ENCODE measurements at places on chromosomes 2 and 18.

DNA sequence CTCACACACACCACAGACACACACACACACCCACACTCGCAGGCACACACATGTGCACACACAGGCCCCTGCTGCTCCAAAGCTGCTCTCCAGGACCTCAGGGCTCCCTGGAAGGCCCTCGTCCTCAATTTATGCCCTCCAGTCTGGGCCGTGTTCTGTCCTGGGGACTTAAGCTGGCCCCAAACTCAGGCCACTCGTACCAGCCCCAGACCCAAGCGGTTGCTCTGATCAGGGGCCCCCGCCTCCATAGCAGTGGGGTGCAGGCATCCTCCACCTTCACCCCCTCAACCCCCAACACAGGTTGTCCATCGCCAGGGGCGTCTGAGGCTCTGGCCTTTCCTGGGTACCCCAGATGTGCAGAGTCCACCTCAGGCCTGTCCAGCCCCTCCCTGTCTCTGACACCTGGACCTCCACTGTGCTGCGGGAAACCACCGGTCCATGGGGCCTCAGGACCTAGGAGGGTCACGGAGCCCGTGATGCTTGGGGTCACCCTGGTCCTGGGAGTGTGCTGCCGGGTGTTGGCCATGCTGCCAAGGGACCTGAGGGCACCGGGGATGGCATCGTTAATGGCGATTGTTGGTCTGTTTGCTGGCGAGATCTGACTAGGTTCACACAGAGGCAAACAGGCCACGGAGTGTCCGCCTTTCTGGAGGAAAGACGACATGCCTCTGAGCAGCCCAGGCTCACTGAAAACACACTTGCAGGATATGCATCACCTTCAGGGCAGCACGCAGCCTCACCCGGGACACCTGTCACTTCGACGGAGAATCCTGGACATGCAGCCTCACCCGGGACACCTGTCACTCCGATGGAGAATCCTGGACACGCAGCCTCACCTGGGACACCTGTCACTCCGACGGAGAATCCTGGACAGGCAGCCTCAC is 155.6 kb downstream of the NDUFA10 start:
- no peak for DNase-seq

DNA sequence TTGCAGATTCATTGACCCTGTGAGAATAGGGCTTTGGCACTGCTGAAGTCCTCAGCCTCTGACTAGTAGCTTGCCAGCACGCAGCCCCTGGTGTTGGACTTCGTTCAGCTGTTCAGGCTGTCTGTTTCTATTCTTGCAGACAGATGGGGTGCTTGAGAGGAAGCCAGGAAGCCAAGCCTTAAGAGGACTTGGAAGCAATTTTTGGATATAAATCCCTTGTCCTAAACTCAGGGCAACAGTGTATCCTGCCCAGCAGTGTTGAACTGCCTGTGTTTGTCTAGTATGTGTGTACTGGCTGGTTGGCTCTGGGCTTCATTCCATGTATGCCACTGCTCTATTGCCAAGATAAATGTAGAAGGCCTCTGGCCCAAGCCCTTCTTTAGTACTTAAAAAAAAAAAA is 108.6 kb downstream of the COMMD1 start:
- peak; percentile 1 for DNase-seq

GRCh38 chr18:79402977-79403722 is 7.4 kb downstream of the NFATC1 start:
- peak; percentile 40 for DNase-seq

- no peak for DNase-seq
Observed at GRCh38 chr18:2442006-2442405, 129.3 kb downstream of the METTL4 start.

DNA sequence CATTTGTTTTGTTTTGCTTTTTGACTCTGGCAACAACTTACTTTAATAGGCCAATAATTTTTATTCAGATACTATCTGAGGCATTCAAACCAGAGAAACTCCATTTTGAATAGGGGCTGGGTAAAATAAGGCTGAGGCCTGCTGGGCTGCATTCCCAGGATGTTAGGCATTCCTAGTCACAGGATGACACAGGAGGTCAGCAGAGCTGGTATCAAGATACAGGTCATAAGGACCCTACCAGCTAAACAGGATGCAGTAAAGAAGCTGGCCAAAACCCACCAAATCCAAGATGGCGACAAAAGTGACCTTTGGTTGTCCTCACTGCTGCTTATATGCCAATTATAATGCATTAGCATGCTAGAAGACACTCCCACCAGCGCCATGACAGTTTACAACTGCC is 102.2 kb upstream of the XPO1 start:
- no peak for DNase-seq

- DNase-seq: peak; percentile 4
Observed at GRCh38 chr2:59900728-59901452, 652.6 kb downstream of the BCL11A start.

- DNase-seq: peak; percentile 69
Observed at GRCh38 chr2:223101340-223102039, 49.5 kb downstream of the KCNE4 start.

DNA sequence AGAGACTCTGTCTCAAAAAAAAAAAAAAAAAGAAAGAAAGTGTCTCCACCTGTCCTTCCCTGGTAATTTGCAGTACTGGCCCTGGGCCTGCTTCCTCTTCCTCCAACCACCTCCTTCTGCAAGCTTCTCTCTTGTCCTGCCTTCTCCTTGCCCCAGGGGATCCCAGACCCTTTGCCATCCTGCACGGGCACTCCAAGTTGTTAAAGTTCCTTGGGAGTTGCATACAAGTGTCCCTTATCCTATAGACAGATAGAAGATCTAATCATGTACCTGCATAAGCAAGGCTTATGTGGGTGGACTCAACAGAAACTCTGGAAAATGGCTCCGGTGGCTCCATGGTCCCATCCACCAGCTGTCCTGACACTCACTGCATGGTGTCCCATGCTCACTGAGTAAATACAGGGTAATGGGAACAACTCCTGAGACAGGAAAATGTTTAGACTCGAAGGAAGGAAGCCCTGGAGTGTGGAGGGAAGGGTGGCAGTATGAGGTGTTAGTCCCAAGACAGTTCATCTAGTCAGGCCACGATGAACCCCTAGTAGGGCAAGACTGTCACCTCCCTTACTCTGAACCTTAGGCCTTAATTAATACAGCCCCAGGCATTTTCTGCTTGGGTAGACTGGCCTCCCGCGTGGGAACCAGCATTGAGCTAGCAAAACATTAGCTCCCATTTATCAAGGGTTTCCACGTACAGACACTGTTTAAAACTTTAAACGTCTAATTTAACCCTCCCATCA is 17.1 kb downstream of the ODC1 start:
- no peak for DNase-seq

- no peak for DNase-seq
Observed at GRCh38 chr2:157217409-157217808, 40.1 kb upstream of the GALNT5 start.

DNA sequence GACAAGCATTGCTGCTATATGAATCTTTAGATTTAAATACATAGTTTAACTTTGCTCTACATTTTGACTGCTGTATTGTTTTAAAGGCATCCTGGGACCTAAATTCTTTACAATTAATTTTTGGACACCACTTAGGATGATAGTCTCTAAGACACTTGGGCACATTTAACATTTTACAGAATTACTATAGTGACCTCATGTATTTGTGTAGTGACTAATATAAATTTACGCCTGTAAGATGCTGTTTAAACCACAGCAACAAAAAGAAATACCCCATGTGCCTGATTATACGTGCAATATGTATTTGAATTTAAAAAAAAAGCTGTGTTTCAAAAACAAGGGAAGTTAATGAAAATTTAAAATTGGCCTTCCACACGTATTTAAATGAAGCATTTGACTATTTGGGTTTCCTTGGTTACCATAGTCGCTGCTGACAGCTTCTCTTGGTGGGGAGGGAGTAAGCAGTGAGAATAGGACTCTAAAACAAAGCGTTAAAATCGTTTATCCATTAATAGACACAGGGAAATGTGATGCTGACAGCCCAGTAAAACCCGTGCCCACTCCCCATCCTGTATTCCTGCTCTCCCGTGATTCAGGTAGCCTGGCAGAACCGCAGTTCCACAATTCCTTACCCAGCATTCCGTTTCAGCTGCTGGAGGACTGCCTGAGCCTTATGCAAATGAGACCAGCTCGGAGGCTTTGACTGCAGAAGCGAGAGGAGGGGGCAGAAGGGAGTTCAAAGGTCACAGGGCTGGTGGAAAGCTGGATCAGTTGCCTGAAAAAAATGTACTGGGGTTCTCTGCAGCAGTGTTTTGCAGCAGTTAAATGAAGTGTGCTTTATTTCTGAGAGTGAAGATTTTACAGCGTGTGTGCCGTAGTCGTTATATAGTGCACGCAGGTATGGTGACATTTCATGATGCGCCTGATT is 104.3 kb downstream of the CSRNP3 start:
- DNase-seq: peak; percentile 92

DNA sequence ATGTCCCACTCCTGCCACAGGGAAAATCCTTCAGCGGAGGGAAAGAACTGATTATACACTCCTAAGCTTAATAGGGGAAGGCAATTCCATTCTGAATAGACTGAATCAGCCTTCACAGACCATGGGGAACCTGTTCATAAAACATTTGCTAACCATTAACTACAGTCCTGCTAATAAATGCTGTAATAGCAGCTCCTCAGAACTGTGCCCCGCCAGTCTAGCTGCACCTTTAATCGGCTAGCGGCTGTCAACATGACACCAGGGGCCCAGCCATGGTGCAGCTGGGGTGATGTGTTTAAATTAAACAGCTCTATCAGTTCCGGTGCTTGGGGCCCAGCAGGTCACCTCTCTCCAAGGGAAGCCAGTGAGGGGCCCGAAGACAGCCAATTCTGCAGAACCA is 77.8 kb downstream of the GALNT14 start:
- DNase-seq: no peak

- no peak for DNase-seq
Observed at GRCh38 chr2:54586062-54586461, 129.9 kb downstream of the SPTBN1 start.

DNA sequence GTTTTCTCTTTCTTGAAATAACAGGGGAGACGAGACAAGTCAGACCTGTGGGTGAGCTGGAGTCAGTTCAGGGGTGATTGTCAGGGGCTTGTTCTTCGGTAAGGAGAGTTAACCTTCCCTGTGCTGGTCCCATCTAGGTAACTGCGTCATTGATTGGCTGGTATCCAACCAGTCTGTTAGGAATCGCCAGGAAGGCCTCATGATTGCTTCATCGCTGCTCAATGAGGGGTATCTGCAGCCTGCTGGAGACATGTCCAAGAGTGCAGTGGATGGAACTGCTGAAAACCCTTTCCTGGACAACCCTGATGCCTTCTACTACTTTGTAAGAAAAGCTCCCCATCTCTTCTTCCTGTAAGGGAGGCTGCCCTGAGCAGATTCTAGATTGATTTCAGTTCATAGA is 21.3 kb downstream of the PLEK start:
- no peak for DNase-seq

DNA sequence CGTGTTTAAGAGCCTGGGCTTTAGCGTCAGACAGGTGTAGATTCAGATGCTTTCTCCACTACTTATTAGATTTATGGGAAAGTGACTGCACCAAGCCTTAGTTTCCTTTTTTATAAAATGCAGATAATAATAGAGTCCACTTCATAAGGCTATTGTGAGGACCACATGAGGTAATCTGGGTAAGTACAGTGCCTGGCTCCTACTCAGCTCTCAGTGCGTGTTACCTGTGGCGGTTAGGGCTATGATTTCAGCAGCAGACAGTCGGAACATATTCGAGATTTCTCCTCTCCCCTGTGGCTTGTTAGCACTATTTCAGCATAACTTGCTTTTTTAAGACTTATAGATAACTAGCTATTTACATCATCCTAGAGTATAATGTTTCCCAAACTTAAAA is 32.0 kb downstream of the MAP3K20 start:
- no peak for DNase-seq

DNA sequence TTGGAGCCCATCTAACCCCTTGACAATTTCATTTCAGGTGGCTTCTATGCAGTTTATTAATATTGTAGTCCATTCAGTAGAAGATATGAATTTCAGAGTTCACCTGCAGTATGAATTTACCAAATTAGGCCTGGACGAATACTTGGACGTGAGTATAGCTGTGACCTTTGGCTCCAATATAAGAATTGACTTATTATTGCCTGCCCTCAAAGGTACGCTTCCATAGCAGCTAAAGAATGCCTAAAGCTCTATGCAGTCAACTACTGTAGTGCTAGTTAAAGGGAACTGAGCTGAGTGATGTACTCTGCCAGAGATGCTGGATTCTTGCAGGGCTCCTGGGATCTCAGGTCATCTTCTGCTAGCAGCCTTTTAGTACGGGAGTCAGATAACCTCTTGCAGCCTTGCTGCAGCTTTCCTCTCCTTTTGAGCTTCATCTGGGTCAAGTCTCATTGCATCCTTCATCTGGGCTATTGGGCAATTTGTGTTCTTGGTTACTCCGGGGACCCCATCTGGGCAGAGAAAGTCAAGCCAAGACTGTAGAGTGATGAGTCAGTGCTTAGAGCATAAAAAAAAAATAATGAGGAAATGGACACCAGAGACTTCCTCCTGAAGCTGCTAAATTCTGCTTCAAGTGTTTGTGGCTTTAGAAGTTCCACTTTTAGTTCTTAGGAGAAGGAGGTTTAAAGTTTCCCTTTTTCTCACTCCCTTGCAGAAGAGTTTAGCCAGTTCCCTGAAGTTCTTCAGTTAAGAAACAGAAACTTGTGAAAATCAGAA is 105.6 kb downstream of the PRPF40A start:
- DNase-seq: no peak

GRCh38 chr2:25608718-25609117 is 64.7 kb downstream of the DTNB start:
- DNase-seq: no peak

- DNase-seq: no peak
Observed at GRCh38 chr2:72864500-72864899, 22.7 kb upstream of the SPR start.

- DNase-seq: no peak
Observed at GRCh38 chr18:9911226-9911625, 2.6 kb upstream of the VAPA start.

DNA sequence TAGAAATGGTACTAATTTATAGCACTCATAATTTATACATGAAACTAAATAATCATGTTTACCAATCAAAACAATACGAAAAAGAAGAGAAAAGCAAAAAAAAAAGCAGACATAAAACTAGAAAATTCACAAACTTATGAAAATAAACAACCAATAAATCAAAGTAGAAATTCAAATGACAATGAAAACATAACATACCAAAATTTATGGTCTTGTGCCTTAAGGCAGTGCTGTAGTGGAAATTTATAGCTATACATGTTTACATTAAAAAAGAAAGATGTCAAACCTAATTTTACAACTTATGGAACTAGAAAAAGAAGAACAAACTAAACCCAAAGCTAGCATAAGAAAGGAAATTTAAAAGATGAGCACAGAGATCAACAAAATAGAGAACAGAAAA is 16.1 kb upstream of the SPR start:
- DNase-seq: no peak

DNA sequence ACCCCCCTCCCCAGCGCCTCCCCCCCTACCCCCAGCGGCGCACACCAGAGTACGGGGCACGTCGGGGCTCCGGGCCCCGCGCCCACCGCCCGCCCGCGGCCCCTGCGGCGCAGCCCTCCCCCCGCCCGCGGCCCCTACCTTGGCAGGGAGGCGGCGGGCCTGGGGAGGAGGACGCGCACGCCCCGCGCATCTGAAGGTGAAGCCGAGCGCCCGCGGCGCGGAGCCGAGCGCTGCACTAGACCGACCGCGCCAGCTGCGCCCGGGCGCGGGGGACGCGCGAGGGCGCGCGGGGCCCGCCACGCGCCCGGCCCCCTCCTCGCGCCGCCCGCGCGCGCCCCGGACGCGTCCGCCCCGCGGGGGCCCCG is at the start of gene ZNF516:
TSS of gene ZNF516 (minus strand) at position 237 of the 365 bp plus-strand sequence. CDS start 52,188 bp downstream, outside the sequence.
- DNase-seq: peak; percentile 83

All from NCI-H146 (cell line).